ENCODE measurements at places on chromosomes 11 and 22. TPM values are rescaled to one million over a fixed set of nuclear protein-coding genes. Genes with fewer than 3 reads are reported as not detected.

APOA5 gene
- total RNA-seq: not detected

CCDC73 gene
- total RNA-seq: not detected

OR8B3 gene
- total RNA-seq: not detected

OR52A1 gene
- total RNA-seq: not detected

TEF gene
- 2.4 TPM for total RNA-seq

OR5A1 gene
- not detected for total RNA-seq

UBQLN3 gene
- total RNA-seq: not detected

ADAMTS15 gene
- total RNA-seq: 0.08 TPM

MMP27 gene
- total RNA-seq: not detected

TSPAN18 gene
- total RNA-seq: 25.3 TPM

KIRREL3 gene
- total RNA-seq: not detected

MPEG1 gene
- total RNA-seq: 2.9 TPM

LRRN4CL gene
- total RNA-seq: not detected

LYVE1 gene
- not detected for total RNA-seq

GGT5 gene
- not detected for total RNA-seq

LRRC51 gene
- total RNA-seq: 0.87 TPM

POU2AF3 gene
- not detected for total RNA-seq

DDX6 gene
- total RNA-seq: 341 TPM

MPZL3 gene
- 30.2 TPM for total RNA-seq

SLC37A2 gene
- 0.34 TPM for total RNA-seq

MYBPC3 gene
- not detected for total RNA-seq

MEI1 gene
- 64.4 TPM for total RNA-seq

LMNTD2 gene
- 8.2 TPM for total RNA-seq

TRMT112 gene
- 71.4 TPM for total RNA-seq

RBMXL2 gene
- total RNA-seq: not detected

NEFH gene
- total RNA-seq: 0.05 TPM

KRTAP5-1 gene
- not detected for total RNA-seq

SMIM38 gene
- 0.08 TPM for total RNA-seq

BUD13 gene
- 9.2 TPM for total RNA-seq

PRODH gene
- total RNA-seq: not detected

RANBP1 gene
- total RNA-seq: 72.1 TPM

FGF19 gene
- total RNA-seq: not detected

KCNK7 gene
- total RNA-seq: 4.9 TPM

CD6 gene
- 827 TPM for total RNA-seq

RAB38 gene
- total RNA-seq: 0.28 TPM

Data from CD4-positive, alpha-beta T cell (primary cell).